ENCODE measurements at places on chromosomes 6 and 20. TPM values are rescaled to one million over a fixed set of nuclear protein-coding genes. Genes with fewer than 3 reads are reported as not detected.

The PTPN1 gene
- total RNA-seq = 12.5 TPM

The NNAT gene
- total RNA-seq = 372 TPM

The RSPO3 gene
- 8.8 TPM for total RNA-seq

The CAGE1 gene
- 0.04 TPM for total RNA-seq

The TREM2 gene
- total RNA-seq = 0.75 TPM

The ANKRD6 gene
- total RNA-seq = 7.7 TPM

The BTN1A1 gene
- total RNA-seq = 0.04 TPM

The GRM1 gene
- 0.09 TPM for total RNA-seq

All from muscle of leg (tissue), 16 donors.